ENCODE measurements at places on chromosomes 1 and 21. TPM values are rescaled to one million over a fixed set of nuclear protein-coding genes. Genes with fewer than 3 reads are reported as not detected.

Gene SLFNL1
- total RNA-seq, result not detected

Gene RGS18
- not detected for total RNA-seq

Gene KRTAP10-2
- total RNA-seq, result not detected

Gene VPS72
- total RNA-seq, result 47.5 TPM

Gene PLA2G2A
- total RNA-seq, result not detected

Gene DPT
- total RNA-seq, result not detected

Gene LCK
- total RNA-seq, result not detected

Gene PHTF1
- 14.8 TPM for total RNA-seq

Gene MIXL1
- not detected for total RNA-seq

Gene CD1D
- total RNA-seq, result 0.10 TPM

Gene LIN28A
- total RNA-seq, result not detected

Gene CYP2J2
- not detected for total RNA-seq

Gene SH2D2A
- total RNA-seq, result 3.9 TPM

Gene TDRD5
- total RNA-seq, result 0.08 TPM

Gene FCRL1
- not detected for total RNA-seq

Gene NPHS2
- not detected for total RNA-seq

Gene SLAMF6
- not detected for total RNA-seq

Gene NHLH1
- total RNA-seq, result 0.38 TPM

Gene RNF187
- 58.0 TPM for total RNA-seq

Gene EDARADD
- total RNA-seq, result 3.5 TPM

Gene C1orf21
- 9.7 TPM for total RNA-seq

Gene TMED5
- total RNA-seq, result 36.8 TPM

Gene SPATA46
- total RNA-seq, result not detected

Gene PIP5K1A
- 49.8 TPM for total RNA-seq

Gene GBP2
- total RNA-seq, result 0.77 TPM

Gene PSEN2
- total RNA-seq, result 29.2 TPM

Gene PRR9
- not detected for total RNA-seq

Gene CD244
- not detected for total RNA-seq

Gene MATN1
- total RNA-seq, result not detected

Gene LIPI
- not detected for total RNA-seq

Gene MTOR
- total RNA-seq, result 14.4 TPM

Gene GUCA2A
- not detected for total RNA-seq

Gene RAB25
- total RNA-seq, result not detected

Gene LHX8
- 0.97 TPM for total RNA-seq

Gene B3GALT6
- 17.8 TPM for total RNA-seq

Gene CYP4X1
- total RNA-seq, result not detected

Gene EFHD2
- 295 TPM for total RNA-seq

Gene NES
- total RNA-seq, result 1.4 TPM

Gene NBPF6
- total RNA-seq, result not detected

Gene ETS2
- 88.3 TPM for total RNA-seq

Gene FMO1
- total RNA-seq, result not detected

Gene KCNA3
- total RNA-seq, result not detected

Gene OR6K3
- total RNA-seq, result not detected

Gene AMY2A
- total RNA-seq, result not detected

Gene CCDC17
- 0.23 TPM for total RNA-seq

Gene IL19
- total RNA-seq, result not detected

Gene CCDC181
- not detected for total RNA-seq
